Peyer's patch (tissue), 4 donors: ENCODE measurements at places on chromosomes 7 and 10. TPM values are rescaled to one million over a fixed set of nuclear protein-coding genes. Genes with fewer than 3 reads are reported as not detected.

The CFAP70 gene
- 0.88 TPM for total RNA-seq

DNA sequence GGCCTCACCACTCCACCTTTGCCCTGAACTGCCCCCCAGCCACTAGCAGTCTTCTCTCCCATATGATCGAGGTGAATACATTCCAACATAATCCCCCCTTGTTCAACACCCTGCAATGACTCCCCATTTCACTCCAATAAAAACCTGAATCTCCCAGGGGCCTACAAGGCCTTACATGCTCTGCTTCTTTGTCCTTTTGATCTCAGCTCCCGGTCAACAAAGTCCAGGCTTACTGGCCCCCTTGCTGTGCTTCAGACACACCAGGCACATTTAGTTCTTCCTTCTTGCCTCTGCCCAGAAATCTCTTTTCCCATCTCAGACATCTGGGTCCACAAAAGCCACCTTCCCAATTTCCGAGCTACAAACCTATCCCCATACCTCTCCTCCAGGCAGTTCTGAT, 14.0 kb downstream of the MET start:
- no peak for DNase-seq

GRCh38 chr10:48684792-48685623, at the start of gene WDFY4:
Gene WDFY4, plus strand, starts transcription at chr10:48684873. Its CDS starts 24,860 bp downstream, at chr10:48709733.
- DNase-seq = peak; percentile 80

- DNase-seq = no peak
Observed at GRCh38 chr10:27660268-27660667, 85.4 kb downstream of the MKX start.

DNA sequence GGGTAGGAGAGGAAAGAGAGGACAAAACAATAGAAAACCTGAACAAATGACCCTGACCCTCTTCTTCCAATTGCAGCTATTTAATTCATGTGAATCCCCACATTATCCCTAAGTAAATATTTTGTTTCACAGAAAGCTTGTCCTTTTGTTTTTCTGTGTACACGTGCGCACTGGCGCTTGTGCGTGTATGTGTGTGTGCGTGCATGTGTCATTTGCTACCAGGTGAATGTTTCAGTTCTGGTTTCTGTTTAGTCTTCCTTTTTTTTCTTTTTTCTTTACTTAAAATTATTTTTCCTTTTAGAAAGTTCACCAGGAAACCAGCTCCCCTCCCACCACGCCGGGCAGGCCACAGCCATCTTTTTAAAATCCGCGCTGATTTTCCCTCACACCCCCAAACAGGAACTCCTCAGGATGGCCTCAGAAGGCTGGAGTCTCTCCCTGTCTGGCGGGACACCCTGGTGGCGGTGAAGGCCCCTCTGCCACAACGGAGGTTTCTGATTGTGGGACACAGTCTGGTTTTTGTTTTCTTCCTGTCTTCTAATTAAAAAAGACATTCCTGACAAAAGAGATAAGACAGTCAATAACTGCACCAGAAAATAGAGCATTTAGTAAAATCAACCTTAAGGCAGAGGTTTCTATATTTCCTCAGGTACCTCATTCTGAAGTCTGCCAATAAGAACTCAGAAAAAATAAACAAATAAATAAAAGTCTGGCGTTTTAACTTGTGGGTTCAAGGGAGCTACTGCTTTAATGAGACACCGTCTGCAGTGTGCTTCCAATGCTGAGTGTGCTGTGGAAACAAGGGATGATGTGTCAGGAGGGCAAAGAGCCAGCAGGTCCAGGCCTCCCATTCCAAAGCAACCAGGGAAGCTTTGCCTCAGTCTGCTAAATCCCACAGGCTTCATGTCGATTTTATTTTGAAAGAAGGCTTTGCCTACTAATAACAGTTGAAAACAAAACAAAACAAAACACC, 17.4 kb downstream of the IRF5 start:
- peak; percentile 66 for DNase-seq

DNA sequence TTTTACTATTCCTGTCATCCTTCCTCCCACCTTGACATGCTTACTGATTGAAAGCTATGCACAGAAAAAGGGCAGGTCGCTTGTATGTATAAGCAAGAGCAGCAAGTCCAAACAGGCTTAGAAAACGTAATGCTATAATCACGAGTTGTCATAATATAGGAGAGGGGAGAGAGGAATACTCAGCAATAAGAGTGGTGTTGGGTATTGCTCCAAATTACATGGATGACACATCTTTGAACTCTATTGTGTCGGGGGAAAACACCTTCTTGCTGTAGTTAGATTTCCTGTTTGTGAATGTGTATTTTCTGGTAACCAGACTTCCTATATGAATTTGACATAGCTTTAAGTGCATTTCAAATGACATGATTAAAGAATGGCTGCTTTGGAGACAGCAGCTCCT, 7.5 kb downstream of the MET start:
- no peak for DNase-seq

GRCh38 chr10:92677708-92678107, 12.0 kb upstream of the HHEX start:
- DNase-seq = no peak

GRCh38 chr7:133871757-133872156, 255.4 kb upstream of the LRGUK start:
- DNase-seq = no peak
